Activated CD4-positive, CD25-positive, alpha-beta regulatory T cell (primary cell): ENCODE measurements at places on chromosomes 4 and X.

GRCh38 chr4:97747945-97748344 is 395.3 kb downstream of the STPG2 start:
- no peak for DNase-seq

DNA sequence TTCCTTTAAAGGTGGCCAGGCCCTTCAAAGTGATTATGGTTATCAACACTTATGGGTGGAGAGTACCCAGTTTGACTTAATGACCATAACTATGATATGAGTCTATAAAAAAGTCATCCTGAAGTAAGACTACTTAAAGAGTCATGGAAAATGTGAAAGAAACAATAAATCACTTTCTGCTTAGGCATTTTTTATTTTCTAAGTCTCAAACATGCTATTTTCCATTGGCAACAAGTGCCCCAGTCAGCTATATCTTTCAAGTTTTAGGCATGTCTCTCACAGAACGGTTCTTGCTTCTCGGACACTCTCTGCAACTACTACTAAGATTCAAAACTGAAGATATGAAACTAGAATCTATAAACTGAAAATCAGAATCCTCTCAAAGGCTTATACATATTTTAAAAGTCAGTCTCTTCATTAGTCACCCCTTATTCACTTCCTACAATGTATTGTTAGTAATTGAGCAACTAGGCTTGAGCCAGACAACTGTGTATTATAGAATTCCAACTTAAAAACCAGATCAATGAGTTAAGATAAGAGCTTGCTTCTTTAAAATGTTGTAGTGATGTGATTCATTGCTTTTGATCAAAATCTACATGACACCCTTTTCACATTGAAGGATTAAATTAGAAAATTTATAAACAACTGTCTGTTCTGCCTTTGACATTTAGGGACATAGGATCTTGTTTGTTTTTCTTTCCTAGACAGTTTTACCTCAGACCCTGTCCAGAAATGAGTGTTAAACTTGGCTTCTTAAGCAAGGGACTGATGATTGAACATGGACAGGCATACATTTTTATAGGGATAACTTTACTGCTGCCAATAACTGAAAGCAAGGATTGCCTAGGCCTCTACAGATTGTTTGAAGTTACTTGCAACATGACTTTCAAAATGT is 2.9 kb downstream of the ANTXR2 start:
- no peak for DNase-seq

- DNase-seq: no peak
Measured at GRCh38 chr4:92215476-92215875, 88.3 kb upstream of the GRID2 start.

GRCh38 chr4:118941799-118942198 is 53.1 kb downstream of the SYNPO2 start:
- no peak for DNase-seq

GRCh38 chr4:102723511-102723910 is 37.3 kb downstream of the MANBA start:
- no peak for DNase-seq

GRCh38 chr4:143084566-143084965 is 100.2 kb upstream of the USP38 start:
- no peak for DNase-seq
